Inflammatory macrophage treated with lipopolysaccharide for 4 hours (primary cell): ENCODE measurements at places on chromosomes 11 and 22.
A peak's percentile ranks its signal among the peaks of the same experiment; 100 is the strongest.

- DNase-seq, result no peak
These were observed 13.6 kb downstream of the CCKBR start for GRCh38 chr11:6273188-6273587.

DNA sequence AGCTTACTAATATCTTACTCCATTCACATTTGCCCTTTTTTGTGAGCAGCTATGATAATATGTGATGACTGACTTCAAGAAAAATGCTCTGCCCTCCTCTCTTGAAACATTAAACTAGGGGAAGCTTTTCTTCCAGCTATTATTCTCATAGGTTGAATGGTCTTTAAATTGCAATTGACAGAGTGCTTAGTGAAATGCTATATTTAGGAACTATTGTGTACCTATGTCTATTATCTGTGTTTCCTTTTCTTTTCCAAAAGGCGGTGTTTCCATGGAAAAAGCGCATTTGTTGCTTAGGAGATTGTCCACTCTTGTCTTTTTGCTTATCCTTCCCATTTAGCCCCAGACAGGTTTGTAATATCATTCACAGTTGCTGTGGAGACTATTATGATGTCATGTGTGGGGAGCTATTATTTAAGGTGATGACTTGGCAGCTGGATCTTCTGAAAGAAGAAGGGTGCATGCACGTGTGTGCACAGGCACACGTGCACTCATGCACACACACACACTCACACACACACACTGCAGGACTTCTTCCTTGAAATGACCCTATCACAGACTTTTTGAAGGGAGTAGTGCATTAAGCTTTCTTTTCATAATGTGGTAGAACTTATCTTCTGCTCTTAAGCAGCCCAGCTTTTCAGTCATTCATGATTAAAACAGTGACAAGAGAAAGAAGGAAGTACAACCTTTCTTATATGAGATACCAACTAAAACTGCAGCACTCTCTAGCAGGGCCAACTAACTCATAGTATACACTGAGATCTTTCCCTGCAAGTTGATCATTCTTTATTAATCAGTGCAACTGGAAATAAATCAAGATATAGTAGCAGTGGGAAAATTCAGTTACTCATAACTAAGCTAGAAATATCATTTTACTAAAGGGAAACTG is 340.8 kb upstream of the MTNR1B start:
- no peak for DNase-seq

DNA sequence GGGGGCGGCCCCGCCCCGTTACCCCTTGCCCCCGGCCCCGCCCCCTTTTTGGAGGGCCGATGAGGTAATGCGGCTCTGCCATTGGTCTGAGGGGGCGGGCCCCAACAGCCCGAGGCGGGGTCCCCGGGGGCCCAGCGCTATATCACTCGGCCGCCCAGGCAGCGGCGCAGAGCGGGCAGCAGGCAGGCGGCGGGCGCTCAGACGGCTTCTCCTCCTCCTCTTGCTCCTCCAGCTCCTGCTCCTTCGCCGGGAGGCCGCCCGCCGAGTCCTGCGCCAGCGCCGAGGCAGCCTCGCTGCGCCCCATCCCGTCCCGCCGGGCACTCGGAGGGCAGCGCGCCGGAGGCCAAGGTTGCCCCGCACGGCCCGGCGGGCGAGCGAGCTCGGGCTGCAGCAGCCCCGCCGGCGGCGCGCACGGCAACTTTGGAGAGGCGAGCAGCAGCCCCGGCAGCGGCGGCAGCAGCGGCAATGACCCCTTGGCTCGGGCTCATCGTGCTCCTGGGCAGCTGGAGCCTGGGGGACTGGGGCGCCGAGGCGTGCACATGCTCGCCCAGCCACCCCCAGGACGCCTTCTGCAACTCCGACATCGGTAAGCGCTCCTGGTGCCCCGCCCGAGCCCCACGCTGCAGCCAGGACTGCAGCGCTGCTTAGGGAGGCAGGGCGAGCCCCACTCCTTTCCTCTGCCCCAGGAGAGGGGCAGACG is at the start of gene TIMP3:
TIMP3 (plus strand) TSS at position 169 of the 700 bp plus-strand sequence; CDS start at position 466, 297 bp downstream.
- DNase-seq, result peak; percentile 14

DNA sequence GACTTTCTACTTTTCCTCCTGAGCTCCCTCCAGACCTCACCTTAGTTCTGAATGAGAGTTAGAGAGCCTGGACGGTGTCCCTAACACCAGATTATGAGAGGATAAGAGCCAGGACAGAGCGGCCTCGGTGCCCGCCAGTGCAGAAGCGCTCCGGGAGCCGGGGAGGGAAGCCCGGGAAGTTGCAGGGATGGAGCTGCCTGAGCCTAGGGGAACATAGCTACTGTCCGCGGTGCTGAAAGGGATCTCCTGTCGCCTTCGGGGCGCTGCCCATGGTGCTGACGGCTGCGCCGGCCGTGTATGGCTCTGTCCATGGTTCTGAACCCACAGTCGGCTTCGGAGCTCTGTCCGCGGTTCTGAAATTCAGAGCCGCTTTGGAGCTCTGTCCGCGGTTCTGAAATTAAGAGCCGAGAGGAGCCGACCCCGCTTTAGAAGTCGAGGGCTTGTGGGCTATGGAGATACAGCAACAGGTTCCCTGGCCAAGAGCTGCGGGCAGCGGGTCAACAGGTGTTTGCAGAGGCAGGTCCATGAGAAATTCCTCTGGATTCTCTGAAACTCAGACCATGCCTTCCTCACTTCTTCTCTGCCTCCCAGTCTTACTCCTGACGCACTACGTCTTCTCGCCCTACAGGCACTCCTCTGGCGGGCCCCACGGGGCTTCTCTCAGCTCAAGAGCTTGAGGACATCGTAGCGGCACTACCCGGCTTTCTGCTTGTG is 814 bp downstream of the NPAS4 start:
- peak; percentile 59 for DNase-seq

- peak; percentile 41 for DNase-seq
These were observed 61.7 kb downstream of the PARVB start for GRCh38 chr22:44085743-44086270.

DNA sequence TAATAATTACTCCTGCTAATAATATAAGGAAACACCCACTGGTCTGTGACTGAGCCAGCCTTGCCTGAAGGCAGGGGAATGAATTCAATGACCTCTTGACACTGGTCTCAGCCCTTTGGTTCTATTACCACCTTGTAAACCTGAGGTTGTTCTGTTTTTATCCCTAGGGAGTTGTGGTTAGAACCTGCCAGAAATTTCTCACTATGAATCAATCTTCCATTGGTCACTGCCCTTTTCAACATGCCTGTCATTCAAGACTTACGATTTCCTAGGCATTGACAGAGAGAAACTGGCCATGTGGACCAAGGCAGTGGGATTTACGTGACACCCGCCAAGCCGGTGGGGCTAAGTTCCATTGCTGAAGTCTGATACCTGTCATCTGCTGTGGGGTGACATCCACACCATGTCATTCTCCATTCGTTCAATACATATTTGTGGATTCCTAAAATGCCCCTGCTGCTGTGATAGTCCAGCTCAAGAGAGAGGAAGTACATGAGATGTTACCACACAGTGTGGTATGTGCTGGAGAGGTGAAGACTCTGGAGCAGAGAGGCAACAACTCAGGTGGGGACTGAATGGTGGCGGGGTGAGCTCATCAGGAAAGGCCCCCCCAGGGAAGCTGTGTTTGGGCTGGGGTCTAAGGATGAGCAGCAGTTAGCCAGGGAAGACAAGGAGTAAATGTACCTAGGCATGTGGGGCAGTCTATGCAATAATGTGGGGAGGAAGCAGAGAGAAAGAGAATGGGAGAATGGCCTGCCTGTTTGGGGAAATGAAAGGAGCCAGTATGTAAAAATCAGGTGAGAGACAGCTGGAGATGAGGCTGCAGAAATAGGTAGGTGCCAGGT is 15.2 kb upstream of the EHF start:
- no peak for DNase-seq

DNA sequence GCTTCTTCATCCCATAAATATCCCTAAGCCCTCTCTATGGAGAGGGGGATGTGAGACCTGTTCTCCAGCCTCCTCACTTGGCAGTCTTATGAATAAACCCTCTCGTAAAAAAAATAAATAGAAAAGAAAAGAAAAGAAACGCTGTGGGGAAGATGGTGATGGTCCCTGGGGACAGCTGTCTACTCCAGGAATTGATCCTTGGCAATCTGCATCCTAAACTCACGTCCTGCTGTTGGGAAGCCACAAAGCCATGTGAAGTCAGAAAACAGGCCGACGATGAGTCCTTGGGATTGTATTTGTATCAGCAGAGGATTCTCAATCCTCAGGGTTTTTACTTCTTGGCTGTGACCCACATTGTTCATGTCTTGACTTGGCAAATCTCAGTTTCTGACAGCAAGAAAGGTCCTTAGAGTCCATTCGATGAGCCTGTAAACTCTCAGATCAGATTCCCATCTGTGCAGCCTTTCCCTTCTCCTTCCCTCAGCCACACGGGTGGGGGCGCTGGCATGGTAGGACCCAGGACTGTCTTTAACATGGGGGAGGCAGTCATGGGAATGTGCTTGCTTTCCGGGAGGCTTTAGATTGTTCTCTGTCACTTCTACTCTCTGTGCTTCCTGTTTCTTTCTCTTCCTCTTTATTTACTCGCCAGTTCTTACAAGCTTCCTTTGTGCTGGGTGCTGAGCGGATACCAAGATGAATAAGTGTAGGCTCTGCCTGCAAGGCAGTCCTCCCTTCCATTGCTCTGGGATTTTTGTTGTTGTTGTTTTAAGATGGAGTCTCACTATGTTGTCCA is 24.9 kb downstream of the TCP11L1 start:
- peak; percentile 67 for DNase-seq

GRCh38 chr11:93520726-93521509 is 22.3 kb downstream of the SMCO4 start:
- peak; percentile 64 for DNase-seq

DNA sequence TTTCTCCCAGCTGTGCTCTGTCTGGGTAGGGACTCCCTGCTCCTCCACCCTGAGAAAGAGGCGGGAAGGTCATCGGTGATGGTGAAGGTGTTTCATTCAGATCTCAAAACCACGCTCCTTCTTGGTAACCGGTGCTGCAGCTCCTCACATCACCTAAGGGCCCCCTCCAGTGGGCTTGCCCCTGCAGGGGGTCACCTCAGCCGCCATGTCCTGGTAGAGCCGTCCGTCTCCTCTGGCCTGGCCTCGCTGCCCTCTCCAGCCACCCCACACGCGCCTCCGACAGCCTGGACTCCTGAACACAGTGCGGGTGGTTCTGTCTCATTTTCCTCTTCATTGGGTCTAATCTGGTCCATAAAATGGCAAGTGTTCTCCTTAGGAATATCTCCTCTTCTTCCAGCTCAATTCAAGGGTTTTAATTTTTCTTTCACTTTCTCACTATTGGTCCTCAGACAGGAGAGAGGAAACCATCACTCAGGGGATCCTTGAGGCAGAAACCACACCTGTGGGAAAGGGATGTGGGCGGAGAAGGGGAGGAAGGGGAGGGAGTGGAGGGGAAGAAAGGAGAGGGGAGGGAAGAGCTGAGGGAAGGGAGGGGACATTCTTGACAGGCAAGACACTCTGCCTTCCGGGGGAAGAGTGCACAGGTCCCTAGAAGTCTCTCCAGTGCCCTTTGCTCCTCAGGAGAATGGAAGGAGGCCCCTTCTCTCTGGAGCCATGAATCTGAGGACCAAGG is 1338.4 kb downstream of the TBC1D22A start:
- DNase-seq, result no peak
